ENCODE measurements at places on chromosomes 6 and 20. TPM values are rescaled to one million over a fixed set of nuclear protein-coding genes. Genes with fewer than 3 reads are reported as not detected.

The SLC22A1 gene
- total RNA-seq = 1.3 TPM

The LY86 gene
- total RNA-seq = 2.2 TPM

The GSTA4 gene
- total RNA-seq = 13.0 TPM

The WFDC12 gene
- total RNA-seq = not detected

The SLX4IP gene
- 6.2 TPM for total RNA-seq

The ID4 gene
- total RNA-seq = not detected

The ESR1 gene
- total RNA-seq = 1.2 TPM

The VWA7 gene
- 12.2 TPM for total RNA-seq

DNA sequence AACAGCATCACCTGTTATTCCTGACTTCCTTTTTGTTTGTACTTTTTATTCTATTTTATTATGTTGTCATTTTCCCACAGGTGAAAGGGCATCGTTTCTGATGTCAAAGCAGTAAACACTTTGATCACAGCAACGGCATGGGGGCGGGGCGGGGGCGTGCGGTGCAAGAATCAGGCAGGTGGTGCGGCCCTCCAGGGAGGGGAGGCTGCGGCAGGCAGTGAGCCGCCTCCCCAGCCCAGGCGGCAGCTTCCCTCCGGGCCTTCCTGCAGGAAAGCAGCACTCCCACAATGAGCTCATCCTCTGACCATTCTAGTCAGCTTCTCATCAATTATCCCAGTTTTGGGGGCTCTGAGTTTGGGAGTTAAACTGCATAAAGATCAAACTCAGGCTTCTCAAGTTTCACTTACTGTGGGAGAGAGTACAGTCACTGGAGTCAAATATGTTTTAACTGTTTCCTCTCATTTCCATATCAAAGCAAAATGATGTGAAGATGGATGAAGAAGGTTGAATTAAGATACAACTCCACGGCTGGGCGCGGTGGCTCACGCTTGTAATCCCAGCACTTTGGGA, 608.4 kb upstream of the AGPAT4 start:
- H3K27ac ChIP-seq = no peak overlapping the region
- no peak overlapping the region for H3K4me3 ChIP-seq
- no peaks in the 10 kb centered on the region for H3K36me3 ChIP-seq
- no peaks in the 10 kb centered on the region for H3K4me1 ChIP-seq
- H3K27me3 ChIP-seq = no peaks in the 10 kb centered on the region
- no peak for DNase-seq

DNA sequence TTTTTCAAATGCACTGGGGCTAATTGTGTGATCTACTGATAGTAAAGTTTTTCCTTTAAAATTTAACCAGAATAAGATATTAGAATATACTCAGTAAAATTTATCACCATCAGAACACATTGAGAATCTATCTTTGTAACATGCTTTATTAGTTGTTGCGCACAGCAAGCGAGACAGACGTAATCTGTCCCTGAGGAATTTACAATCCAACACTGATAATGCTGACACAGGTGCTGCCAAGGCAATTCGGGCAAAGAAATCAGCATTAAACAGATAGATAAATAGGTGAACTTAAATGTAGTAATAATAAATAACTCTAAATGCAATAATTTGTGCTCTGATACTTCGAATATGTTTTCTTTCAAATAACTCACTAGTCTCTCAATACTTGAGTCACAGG, 607.2 kb downstream of the HTR1B start:
- no peak for DNase-seq
- H3K36me3 ChIP-seq = no peaks in the 10 kb centered on the region
- H3K27ac ChIP-seq = no peak overlapping the region
- H3K4me3 ChIP-seq = no peak overlapping the region
- no peaks in the 10 kb centered on the region for H3K27me3 ChIP-seq

- peak; percentile 33 for DNase-seq
- peaks cover 5% of the 10 kb centered on the region for H3K36me3 ChIP-seq
- peaks cover 42% of the 10 kb centered on the region for H3K27me3 ChIP-seq
- peak overlapping the region; percentile 64 for H3K27ac ChIP-seq
- H3K4me3 ChIP-seq = no peak overlapping the region
Measured at GRCh38 chr20:3077618-3078134, 6.3 kb downstream of the OXT start.

DNA sequence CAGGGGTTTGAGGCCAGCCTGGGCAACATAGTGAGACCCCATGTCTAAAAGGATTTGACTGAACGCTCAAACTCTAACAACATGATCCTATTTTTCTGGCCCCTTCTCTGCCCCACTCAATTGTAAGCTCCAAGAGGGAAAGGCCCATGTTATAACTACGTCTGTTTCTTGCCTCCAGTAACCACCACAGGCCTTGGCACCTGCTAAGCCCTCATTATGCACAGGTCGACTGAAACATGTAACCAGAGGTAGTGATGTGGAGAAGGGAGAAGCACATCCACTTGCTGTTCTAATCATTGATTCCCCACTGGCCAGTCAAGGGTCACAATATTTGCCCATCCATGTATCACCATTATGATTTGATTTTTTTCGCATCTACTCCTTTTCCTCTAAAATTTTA, 475.5 kb downstream of the KIF16B start:
- no peak overlapping the region for H3K27ac ChIP-seq
- H3K36me3 ChIP-seq = no peaks in the 10 kb centered on the region
- H3K4me3 ChIP-seq = no peak overlapping the region
- H3K4me1 ChIP-seq = no peaks in the 10 kb centered on the region

- no peaks in the 10 kb centered on the region for H3K27me3 ChIP-seq
- H3K36me3 ChIP-seq = peaks cover 19% of the 10 kb centered on the region
- no peak overlapping the region for H3K4me3 ChIP-seq
Measured at GRCh38 chr6:119234941-119235340, 114.6 kb downstream of the MAN1A1 start.

DNA sequence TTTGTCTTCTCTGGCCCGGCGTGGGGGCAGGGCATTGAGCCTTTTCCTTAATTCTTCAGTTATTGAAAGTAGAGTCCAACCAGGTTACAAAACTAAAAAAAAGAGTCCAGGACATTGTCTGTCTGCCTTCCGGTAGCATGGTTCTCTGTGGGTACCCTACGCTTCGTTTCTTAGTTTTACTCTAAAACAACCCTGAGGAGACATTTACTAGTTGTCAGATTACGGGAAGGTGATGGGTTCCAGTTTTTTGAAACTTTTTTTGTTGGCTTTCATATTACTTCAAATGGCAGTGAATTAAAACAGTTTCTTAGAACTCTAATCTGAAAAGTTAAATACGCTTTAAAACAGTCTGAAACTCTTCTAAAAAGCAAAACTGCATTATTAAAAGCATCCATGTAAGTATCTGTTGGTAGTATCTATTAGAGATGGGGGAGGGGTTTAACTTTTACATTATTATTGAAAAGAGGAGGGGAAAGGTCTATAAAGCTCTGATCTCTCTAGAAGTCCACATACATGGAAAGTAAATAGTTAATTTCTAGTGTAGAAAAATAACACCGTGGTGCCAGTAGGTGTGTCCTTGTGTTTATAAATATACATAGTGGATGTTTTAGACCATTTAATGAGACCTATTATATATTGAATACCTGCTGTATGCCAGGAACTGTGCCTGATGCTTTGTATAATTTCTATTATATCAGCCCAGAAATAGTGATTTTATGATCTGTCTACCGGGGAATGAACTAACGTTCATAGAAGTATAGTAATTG, 2.2 kb downstream of the BICRAL start:
- DNase-seq = no peak
- peak overlapping the region; percentile 98 for H3K27ac ChIP-seq
- H3K27me3 ChIP-seq = no peaks in the 10 kb centered on the region
- H3K36me3 ChIP-seq = peaks cover 35% of the 10 kb centered on the region

DNA sequence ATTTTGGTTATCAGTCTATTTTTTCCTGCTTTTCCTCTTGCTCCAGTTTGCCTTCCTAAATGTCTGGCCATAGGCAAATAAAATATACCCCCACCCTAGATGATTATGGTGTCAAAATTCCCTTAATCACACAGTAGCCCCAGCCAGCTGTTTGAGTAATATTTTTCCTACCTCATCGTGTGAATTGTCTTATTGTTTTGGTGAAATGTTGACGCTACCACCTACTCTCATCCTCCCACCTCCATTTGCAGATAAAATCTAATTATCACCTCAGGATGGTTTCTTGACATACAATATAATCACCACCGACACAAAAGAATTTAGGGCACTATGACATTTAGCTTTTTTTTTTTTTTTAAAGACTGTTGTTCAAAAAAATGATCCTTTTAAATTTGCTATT, 44.1 kb upstream of the FUCA2 start:
- no peak for DNase-seq
- peaks cover 56% of the 10 kb centered on the region for H3K4me1 ChIP-seq

GRCh38 chr6:43788301-43788700, 18.3 kb downstream of the VEGFA start:
- H3K4me1 ChIP-seq = no peaks in the 10 kb centered on the region
- no peak overlapping the region for H3K27ac ChIP-seq
- H3K36me3 ChIP-seq = peaks cover 15% of the 10 kb centered on the region
- peaks cover 3% of the 10 kb centered on the region for H3K27me3 ChIP-seq
- no peak for DNase-seq

- H3K36me3 ChIP-seq = peaks cover 25% of the 10 kb centered on the region
- H3K4me3 ChIP-seq = no peak overlapping the region
- no peak overlapping the region for H3K27ac ChIP-seq
- H3K27me3 ChIP-seq = no peaks in the 10 kb centered on the region
- H3K4me1 ChIP-seq = peaks cover 4% of the 10 kb centered on the region
Measured at GRCh38 chr6:34866509-34866908, 21.3 kb downstream of the TAF11 start.

DNA sequence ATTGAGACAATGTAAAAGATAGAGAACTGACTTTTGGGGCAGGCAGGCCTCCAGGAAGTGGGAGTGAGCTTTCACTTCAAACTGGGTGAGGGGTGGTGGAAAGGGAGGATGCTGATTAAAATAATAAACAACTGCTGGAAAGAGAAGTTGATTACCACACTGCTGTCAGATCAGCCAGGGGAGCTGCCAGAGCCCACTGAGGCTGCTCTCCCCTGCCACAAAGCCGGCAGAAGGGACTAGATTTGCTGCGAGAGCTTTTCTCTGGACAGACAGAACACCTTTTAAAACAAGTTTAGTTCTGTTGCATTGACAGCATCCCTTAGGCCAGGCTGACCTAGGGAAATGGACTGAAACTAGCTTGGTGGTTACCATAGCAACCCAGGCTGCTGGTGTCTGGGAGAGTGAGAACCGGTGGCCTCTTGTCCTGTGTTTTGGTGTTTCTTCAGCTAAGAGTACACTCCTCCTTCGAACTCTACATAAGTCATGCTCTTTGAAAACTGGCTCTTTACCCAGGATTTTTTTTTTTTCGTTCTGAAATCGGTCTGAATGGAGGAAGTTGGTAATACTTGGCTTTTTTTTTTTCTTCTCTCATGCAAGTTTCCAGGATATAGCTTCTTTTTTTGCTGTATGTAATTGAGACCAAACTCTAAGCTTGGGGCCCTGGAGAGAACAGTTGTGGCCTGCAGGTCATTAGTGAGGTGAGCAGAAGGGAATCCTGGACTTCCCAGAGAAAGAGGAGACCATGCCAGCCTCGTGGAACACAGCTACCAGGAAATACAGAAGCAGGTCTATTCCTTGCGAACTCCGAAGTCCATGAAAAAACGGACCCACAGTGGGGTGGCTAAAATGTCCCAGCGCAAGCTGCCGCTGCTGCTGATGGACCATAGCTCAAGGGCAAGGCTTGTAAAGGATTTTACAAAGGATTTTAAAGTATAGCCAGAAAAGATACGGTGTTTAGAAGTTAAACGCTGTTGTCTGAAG, 374.4 kb downstream of the UTRN start:
- peak overlapping the region; percentile 33 for H3K27ac ChIP-seq
- no peak overlapping the region for H3K4me3 ChIP-seq
- no peak for DNase-seq
- H3K36me3 ChIP-seq = peaks cover 3% of the 10 kb centered on the region
- H3K4me1 ChIP-seq = peaks cover 22% of the 10 kb centered on the region
- H3K27me3 ChIP-seq = no peaks in the 10 kb centered on the region

DNA sequence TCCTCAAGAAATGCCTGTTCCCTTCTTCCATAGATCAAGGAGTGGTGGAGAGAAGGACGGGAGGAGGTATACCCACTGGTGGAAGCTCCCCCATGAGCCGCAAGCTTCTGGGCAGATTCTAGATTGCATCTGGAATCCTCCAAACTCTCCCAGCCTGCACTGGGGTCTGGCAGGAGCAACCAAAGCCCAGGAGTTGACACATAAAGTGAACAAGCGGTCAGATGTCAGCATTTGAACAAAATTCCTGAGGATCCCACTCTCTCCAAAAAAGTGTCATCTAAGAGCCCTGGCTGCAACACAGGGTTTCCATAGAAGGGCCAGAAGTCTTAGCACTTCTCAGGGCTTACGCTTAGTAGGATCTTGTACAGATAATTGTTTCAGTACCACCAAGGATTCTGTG, 88.2 kb downstream of the KCNB1 start:
- no peaks in the 10 kb centered on the region for H3K36me3 ChIP-seq
- peaks cover 37% of the 10 kb centered on the region for H3K27me3 ChIP-seq
- no peak overlapping the region for H3K27ac ChIP-seq
- DNase-seq = no peak

- H3K4me3 ChIP-seq = no peak overlapping the region
- DNase-seq = no peak
- no peaks in the 10 kb centered on the region for H3K27me3 ChIP-seq
- no peaks in the 10 kb centered on the region for H3K36me3 ChIP-seq
Measured at GRCh38 chr6:124927806-124928205, 34.4 kb upstream of the RNF217 start.

DNA sequence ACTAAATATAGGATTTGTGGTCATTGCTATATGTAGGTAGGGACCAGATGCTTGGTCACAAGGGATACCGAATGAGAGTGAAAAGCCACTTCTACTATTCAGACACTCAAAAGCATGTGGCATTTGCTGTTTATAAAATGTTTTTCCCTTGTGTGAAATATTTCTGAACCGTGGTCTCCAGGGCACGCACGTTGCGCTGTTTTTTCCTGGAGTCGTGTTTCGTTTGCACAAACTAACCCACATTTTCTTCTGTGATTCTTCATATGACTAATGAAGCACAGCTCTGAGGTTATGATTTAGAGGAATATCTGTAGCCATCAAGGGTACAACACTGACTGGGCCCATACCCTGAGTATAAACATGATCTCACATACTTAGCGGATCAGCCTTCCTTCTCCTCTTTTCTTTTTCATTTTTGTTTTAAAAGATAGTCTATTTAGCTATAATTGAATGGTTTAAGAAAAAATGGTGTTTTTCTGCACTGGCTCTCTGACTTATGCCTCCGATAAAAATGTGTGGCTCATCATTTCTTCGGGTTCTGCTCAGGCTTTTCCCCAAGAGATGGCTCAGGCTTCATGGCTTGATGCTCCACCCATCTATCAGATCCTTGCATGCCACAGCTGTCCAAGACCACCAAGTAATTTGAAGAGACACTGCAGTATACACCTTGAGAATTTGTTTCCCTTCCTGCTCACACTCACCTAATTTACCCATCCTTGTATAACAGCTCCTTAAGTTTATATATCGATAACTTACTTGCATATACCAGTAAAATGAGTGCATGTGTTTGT, 59.9 kb upstream of the HBS1L start:
- H3K27me3 ChIP-seq = no peaks in the 10 kb centered on the region
- H3K36me3 ChIP-seq = peaks cover 14% of the 10 kb centered on the region
- peak overlapping the region; percentile 95 for H3K27ac ChIP-seq
- H3K4me1 ChIP-seq = peaks cover 75% of the 10 kb centered on the region
- peak; percentile 78 for DNase-seq

- H3K27ac ChIP-seq = no peak overlapping the region
- no peaks in the 10 kb centered on the region for H3K4me1 ChIP-seq
- no peak overlapping the region for H3K4me3 ChIP-seq
- H3K27me3 ChIP-seq = peaks cover 11% of the 10 kb centered on the region
Measured at GRCh38 chr6:1222728-1223595, 88.9 kb upstream of the FOXQ1 start.

Measured in activated CD4-positive, alpha-beta memory T cell treated with anti-CD3 and anti-CD28 coated beads, Interleukin-2, amount 10 ng/mL, durations not matched to agents 7 days and 5 days (primary cell).